NCI-H524 (cell line): ENCODE measurements at places on chromosomes 11 and 22.

DNA sequence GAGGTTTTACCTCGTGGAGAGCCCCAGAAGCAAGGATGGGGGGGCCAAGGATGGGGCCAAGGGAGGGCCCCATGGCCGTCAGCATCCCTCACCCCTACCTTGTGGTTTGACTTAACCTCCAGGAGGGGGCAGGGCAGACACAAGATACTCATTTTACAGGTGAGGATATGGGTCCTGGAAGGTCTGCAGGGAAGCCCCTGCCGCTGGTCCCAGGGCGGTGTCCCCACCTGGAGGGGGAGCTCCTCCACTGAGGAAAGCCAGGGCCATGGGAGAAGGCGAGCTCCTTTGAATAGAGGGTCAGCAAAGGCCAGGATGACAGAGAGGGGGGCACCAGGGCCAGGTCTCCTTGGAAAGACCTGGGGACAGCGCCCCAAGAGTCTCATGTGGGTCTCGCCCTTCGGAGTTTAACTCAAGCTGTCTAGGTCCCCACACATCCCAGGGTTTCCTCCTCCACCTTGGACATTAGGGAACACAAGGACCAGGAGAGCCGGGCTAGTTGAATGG lies 5.9 kb upstream of the ADORA2A start:
- DNase-seq: peak; percentile 30

- no peak for DNase-seq
Observed at GRCh38 chr11:104690241-104690640, 208.0 kb downstream of the CASP12 start.

DNA sequence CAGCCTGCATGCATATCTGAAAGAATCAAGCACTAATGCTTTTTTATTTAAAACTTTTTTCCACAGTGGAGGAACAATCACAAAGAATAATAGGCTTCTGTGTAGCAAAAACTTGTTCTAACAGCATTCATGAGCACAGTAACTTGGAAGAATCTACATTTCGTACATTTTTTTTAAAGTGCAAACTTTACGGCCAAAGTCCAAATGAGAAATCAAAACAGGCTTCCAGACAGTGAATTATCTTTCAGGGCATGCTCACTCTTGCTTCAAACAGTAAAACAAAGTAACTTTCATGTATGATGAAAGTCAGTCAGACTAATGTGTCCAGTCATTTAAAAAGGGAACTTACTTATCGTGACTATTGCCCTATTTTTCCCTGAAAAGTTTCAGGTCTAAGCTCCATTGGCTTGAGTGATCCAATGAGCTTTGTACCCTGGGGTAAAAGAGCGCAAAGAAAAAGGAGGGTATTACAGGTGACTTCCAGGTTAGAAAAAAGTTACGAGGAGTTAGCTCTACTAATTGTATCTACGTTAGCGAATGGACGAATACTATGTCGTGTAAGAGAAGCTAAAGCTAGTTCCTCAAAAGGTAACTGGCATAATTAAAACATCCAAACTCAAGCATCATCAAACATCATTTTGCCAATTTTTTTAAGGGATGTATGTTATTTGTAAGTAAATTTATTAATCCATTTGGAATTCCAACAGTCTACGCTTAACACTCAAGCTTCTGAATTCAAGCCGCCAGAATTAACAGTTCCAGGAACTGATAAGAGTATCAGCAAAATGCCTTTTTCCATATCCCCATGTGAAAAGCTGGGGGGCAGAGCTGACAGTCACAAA lies 1.7 kb downstream of the PICALM start:
- no peak for DNase-seq

- DNase-seq: no peak
Observed at GRCh38 chr22:19591568-19591967, 67.4 kb upstream of the CLDN5 start.

GRCh38 chr11:120647681-120648080 lies 136.1 kb downstream of the GRIK4 start:
- no peak for DNase-seq

- no peak for DNase-seq
Observed at GRCh38 chr22:45895436-45896152, 81.4 kb downstream of the WNT7B start.

DNA sequence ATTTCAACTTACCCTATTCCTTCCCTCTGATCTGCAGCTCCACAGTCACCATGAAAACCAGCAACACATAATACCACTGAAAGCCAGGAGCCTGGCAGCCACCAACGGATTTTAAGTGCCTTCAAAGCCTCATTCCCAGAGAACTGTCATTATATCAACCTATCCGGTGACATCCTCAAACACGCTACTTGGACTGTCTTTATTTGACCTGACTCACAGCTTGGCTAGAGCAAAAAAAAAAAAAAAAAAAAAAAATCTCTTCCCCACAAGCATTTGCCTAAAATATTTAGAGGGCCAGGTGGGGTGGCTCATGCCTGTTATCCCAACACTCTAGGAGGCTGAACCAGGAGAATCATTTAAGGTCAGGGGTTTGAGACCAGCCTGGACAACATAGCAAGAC lies 32.4 kb upstream of the ARHGAP32 start:
- no peak for DNase-seq

DNA sequence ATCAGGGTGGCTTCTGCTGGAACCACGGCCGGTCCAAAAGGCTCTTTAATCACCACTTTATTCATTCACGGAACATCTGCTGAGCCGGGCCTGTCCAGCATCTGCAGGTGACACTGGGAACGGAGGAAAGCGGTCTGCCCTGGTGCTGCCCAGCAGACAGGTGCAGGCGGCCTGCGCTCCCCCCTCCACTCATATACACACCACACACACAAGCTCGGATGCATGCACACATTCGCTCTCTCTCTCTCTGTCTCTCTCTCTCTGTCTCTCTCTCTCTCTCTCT lies 736.9 kb downstream of the BRD1 start:
- no peak for DNase-seq

- DNase-seq: no peak
Observed at GRCh38 chr11:19683141-19683805, 29.4 kb upstream of the NAV2 start.

GRCh38 chr11:127049486-127049885 lies 48.9 kb upstream of the KIRREL3 start:
- no peak for DNase-seq

DNA sequence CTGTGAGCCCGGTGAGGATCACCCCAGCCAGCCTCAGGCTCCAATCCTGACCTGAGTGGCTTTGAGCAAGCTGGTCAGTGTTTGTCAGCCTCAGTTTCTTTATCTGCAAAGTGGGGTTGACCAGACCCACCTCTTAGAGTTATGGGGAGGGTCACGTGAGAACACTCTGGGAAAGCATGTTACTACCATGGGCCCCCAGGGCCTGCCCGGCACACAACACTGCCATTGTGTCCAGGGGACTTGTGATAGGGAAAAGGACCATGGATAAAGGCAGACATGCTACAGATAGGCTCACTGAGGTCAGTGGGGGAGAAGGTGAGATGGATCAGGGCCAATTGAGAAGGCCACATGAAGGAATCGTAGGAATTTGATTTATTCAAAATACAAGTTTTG lies 32.1 kb upstream of the SUSD2 start:
- no peak for DNase-seq

- DNase-seq: peak; percentile 18
Observed at GRCh38 chr11:61586792-61587430, 6.0 kb upstream of the SYT7 start.

DNA sequence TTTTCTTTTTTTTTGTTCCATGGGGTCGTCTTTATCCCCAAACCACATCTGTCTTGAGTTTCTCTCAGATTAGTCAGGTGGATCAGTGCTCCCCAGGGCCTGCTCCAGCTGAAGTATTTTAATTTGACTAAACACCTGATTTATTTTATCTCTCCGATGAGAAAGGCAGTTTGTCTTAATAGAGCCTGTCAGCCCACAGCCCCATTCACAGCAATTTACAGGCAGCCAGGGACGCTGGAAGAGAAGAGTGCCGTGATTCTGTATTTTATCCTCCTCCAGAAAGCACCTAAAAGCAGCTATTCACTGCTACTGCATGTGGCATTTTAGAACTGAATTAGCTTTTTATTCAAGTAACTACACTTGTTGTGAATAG lies 164.5 kb downstream of the SOX6 start:
- no peak for DNase-seq

GRCh38 chr11:134679592-134679991 lies 267.6 kb upstream of the B3GAT1 start:
- DNase-seq: no peak

- DNase-seq: no peak
Observed at GRCh38 chr11:120123946-120124345, 14.0 kb downstream of the TRIM29 start.
